T-helper 1 cell (primary cell): ENCODE measurements at places on chromosomes 1 and 21.

DNA sequence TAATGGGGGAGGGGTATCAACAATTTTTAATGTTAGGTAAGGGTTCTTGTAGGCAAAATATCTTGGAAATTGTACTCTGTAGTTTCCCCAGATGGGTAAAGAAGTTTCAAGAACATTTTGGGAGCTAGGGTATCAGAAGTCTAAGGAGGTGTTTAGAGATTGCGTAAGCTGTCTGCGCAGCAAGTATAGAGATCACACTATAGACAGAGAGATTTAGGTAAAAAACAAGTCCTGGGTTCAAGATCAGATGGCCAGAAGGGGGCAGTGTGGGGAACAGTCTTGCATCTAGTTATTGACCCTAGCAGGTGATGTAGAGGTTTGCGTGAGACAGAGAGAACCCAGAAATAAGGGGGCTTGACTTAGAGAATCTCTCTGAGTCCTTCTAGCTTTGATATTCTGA, 80.8 kb downstream of the S1PR1 start:
- no peak for DNase-seq

DNA sequence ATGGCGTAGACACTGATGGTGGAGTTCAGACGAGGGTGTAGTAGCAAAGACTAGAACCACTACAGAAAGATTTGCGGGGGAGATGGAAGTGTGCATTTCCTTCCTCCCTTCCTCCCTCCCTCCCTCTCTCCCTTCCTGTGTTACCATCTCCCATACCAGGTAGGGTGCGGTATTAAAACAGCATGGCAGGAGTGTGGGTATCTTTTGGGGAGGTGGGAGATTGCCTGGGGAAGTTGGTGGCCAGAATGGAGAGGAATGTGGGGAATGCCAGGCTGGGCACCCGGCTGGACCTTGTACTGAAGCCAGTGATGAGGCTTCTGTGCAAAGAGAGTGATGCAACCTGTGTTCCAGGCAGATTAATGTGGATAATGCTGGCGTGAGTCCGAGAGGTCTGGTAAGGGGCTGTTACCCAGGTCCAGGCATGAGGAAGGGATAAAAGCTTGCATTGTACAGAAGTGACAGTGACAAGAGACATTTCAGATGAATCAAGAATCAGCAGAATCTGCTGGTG, 30.3 kb upstream of the PPP2R5A start:
- no peak for DNase-seq

GRCh38 chr1:204377800-204378668, 18.3 kb upstream of the PLEKHA6 start:
- DNase-seq = no peak

DNA sequence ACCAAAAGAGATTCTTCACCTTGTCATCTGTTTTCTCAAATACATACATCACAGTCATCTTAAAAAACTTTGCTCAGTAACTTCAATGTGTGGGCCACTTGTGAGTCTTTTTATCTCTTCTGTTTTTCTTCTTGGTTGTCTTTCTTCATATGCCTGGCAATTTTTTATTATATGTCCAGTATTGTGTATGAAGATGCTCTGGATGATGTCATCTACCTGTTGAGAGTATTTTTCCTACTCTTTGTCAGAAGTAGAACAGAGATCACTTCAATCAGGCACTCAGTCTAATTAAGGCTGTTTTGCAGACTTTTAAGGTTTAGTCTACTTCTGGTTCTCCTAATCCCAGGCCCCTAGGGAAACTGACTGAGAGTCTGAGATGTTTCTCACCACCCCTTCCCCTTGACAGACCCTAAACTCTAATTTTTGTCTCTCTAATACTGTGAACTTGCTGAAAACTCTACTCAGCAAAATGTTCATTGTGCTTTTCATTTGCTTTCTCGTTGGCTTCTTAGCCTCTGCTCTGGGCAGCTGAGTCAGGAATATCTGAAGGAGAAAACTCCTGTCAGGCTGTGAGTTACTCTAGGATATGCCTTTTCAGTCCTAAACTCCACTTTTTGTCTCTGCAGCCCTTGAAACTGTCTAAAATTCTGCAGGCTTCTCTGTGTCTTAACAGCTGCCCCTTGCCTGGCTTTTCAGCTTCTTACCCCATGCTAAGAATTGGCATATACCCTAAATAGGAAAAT, 33.0 kb upstream of the DNAJC6 start:
- no peak for DNase-seq

GRCh38 chr21:45466330-45467220, 61.6 kb downstream of the COL18A1 start:
- no peak for DNase-seq

DNA sequence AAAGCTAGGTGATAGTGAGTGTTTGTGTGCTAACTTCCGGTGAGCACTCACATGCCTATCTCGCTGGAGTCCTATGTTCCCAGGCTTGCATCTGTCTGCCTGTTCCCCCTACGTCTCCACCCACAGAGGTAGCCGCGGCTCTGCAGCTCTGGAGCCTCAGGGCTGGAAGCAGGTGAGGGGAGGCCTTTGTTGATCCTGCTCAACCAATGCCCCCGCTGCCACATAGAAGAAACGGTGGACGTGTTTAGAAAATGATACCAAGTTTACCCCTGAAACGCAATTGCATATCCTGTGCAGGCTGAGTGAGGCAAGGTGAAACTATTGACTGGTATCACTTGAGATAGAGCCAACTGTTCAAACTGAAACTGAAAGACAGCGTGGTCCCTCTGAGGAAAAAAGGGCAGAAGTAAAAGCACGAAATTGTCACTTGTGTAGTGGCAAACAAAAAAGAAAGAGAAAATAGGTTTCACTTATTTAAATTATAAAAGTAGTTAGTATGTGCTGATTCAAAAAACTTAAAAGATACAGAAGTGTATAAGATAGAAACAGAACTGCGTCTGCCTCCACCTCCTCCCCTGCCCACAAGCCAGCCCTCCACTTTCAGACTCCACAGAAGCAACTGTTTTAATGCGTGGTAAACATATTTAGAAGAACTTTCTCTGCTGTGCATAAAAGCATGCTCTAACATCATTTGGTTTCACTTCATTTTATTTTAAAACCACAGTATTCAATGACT, 38.6 kb upstream of the ETS2 start:
- DNase-seq = no peak

DNA sequence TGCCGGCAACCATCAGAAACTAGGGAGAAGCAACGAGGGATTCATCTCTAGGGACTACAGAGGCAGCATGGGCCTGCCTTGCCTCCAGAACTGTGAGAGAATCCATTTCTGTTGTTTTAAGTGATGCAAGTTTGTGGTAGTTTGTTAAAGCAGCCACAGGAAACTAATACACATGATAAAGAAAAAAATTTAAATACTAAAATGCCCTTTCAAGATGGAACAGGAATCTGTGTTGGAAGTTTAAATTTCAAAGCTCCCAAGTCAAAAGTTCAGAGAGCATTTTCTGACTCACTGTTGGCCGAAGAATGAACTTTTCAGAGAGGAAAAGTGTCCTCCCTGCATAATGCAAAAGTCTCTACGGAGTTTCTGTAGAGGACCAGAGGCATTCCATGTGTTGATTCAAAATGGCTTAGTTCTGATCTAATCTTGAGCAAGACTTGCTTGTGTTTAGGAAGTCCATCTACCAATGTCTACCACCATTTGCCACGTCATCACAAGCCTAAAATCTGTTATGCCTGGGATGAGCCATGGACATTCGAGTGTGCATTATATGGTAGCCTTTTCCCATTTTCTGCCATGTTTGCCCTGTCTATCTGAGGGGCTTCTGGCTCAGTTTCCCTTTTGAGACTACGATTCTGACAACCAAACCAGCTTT, 22.4 kb upstream of the ARHGAP29 start:
- no peak for DNase-seq
